ENCODE measurements at places on chromosomes 1 and 21. TPM values are rescaled to one million over a fixed set of nuclear protein-coding genes. Genes with fewer than 3 reads are reported as not detected.

- DNase-seq: no peak
Observed at GRCh38 chr1:8427493-8427892, 109.6 kb downstream of the SLC45A1 start.

KRTAP13-3 gene
- not detected for total RNA-seq

HCRTR1 gene
- not detected for total RNA-seq

BEND5 gene
- total RNA-seq: 19.1 TPM

COL8A2 gene
- 0.11 TPM for total RNA-seq

GRCh38 chr1:67307251-67308060 is at the start of gene IL12RB2:
TSS of gene IL12RB2 (plus strand) at chr1:67307873. CDS start at chr1:67320369, 12,496 bp downstream.
- DNase-seq: peak; percentile 48

DNA sequence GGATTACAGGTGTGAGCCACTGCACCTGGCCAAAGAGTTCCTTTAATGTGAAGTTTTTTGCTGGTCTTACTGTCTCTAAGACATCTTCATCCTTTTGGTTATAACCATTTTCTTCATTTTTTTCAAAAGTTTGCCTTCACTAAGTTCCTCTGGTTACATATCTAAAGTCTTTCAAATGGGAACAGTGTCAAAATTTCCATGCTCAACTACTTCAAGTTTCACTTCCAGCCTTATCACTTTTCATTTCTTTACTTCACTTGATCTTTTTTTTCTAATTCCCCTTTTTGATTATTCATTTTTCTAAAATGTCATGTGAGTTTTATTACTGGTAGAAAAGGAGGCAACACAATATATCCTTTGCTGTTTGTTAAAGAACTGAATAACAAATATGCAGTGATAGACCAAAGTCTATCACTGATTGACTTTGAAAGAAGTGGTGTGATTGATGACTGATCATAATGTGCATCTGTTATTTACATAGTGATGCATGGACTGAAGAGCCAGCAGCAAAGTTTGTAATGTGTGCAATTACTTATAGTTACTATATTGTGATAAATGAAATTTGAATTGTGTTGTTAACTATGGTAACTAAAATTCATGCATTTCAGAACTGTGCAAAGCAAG is 16.0 kb upstream of the ZFYVE9 start:
- no peak for DNase-seq

DNA sequence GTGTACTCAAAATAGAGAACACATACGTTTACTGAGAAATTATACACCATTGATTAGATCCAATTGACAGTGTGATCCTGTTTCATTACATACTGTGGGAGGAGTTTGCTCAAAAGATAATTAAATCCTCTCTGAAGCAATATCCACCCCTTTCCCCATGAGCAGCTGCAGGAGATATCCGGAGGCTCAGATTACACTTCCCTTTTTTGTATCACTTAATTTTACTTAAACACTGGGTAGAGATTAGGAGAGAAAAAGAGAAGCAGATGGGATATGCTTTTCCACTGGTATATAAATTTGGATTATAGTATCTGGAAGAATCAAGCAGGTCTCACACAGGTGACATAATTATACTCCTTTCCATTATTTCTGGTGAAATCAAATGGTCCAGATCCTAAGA is 333.3 kb upstream of the ZRANB2 start:
- DNase-seq: peak; percentile 33

ARHGEF16 gene
- total RNA-seq: 7.2 TPM

LRRC8B gene
- 5.8 TPM for total RNA-seq
